Hindlimb muscle (tissue), 1 donor: ENCODE measurements at places on chromosomes 7 and 10.

DNA sequence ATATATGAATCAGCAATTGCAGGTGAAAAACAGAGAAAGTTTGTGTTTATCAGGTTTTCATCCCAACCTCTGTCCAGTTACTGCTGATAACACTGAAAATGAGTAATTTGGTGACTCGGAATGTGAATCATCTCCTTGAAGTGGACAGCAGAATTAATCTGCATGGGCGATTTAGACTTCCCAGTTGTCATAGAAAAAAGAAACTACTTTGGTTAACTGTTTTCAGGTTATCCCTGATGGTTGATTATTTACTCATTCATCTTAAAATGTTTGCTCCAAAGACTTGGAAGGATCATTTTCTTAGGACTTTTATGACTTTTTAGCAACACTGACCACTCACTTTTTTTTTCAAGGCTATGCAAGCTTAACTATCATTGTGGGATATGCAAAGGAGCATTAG is 504.1 kb upstream of the ANKRD30A start:
- DNase-seq, result no peak

GRCh38 chr7:105988276-105988675 is 25.2 kb downstream of the CDHR3 start:
- no peak for DNase-seq

DNA sequence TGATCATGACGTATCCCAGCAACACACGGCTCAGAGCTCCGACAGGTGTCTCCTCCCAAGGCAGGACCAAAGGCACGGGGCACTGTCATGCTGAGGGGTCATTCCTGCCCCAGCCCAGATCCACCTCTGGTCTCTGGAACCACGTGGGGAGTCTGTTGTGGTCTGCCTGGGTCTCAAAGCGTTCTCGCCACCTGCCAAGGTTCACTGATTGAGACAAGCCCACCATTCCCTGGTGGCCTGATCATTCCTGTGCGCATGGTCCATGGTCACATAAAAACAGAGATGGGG is 83.5 kb downstream of the HIPK2 start:
- DNase-seq, result no peak

- DNase-seq, result no peak
Measured at GRCh38 chr7:156238366-156239133, 402.0 kb upstream of the RNF32 start.

DNA sequence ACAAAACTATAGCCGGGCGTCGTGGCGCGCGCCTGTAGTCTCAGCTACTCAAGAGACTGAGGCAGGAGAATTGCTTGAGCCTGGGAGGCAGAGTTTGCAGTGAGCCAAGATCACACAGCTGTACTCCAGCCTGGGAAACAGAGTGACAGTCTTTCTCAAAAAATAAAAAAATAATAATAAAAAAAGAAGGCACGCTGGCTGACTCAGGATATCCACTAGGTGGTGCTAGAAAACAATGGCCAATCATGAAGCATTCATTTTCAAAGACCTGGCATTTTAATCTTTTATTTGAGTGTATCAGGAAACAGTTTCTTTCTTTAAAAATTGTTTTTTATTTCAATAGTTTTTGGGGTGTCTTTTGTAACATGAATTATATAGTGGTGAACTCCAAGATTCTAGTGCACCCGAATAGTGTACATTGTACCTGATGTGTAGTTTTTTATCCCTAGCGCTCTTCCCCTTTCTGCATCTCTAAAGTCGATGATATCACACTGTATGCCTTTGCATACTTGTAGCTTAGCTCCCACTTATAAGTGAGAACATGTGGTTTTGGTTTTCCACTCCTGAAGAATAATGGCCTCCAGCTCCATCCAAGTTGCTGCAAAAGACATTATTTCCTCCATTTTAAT is 88.6 kb downstream of the LYZL1 start:
- no peak for DNase-seq

DNA sequence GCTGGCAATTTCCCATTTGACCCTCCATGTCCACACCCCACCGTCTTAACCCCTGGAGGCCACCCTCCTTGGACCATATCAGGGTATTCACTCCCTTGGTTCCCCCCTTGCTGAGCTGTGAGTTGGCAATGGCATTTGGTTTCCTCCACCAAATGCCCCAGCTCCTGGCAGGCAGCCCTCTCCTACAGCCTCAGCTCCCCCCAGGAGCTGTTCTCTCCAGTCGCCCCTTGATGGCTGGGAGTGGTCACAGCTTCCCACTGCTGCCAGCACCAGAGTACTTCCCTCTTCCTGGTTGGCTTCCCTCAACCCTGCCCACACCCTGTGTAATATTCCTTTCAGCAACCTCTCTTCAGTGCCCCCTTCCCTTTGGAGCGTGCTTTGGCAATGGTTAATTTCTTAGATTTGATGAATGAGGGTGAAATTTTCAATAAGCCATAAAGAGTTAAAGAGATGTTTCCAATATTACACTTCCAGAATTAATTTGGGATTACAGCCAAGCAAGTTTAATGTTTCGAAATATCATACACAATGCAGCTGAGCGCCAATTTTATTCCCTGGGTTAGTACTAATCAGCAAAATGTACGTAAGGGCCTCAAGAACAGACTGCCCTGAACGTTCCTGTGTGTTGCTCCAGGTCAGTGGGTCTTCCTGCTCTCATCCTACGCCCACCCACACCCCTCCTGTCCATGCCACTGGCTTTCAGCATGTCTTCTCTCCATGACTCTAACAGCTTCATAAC is 207.1 kb upstream of the NFE2L3 start:
- DNase-seq, result no peak

DNA sequence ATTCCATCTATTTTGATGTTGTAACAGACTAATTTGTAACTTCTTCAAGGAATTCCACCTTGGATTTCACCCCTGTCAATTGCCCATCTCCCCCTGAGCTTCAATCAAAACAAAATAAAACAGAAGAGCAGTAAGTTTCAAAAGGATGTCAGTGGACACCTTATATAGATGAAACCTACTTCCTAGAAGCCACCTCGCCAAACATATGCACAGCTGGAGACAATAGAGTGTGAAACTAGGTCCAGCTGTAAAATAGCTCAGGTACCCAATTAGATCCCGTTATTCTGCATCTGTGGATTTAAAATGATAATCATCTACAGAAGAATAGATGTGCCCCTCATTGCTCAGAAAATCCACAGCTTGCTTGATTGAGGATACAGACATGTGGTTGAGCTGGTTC is 598.6 kb downstream of the SH2D4B start:
- DNase-seq, result no peak

DNA sequence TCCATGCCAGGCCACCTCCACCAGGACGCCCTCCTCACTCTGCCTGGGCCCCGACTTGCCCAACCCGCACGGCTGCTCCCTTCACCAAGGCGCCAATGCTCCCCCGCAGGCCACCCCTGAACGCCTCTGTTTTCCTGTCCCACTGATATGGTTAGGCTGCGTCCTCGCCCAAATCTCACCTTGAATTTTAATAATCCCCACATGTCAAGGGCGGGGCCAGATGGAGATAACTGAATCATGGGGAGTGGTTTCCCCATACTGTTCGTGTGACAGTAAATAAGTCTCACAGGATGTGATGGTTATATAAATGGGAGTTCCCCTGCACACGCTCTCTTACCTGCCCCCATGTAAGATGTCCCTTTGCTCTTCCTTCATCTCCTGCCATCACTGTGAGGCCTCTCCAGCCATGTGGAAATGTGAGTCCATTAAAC is 29.8 kb downstream of the RSU1 start:
- DNase-seq, result no peak
